GM12891 (cell line): ENCODE measurements at places on chromosomes 5 and 9.

DNA sequence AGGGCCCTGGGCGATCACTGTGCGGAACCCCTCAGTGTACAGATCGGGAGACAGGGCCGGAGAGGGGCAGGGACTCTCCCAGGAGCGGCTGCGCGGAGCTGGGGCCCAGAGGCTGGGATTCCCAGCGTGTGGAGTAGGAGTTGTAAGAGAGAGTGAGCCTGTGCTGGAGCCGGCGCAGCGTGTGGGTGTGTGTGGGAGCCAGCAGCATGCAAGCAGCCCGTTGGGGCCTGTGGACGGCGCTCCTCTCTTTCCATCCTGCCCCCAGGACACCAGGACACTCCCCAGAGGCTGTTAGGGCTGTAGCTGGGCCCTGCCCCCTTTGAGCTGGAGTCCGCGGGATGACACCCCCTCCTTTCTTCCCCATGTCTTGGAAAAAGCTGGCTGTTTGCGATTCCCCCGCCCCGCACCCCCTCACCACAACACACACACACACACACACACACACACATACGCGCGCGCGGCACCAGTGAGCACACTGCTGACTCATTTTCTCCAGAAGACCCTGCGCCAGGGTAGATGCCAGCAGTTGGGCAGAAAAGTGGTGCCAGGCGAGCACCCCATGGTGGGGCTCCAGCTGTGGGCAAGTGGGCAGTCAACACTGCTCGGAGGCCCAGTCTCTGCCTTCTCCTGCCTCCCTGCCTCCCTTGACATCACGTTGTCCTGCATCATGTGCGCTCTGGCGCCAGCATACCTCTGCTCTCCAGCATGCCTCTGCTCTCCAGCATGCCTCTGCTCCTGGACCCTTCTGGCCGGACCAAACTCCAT lies 1.5 kb downstream of the COL27A1 start:
- no peak for DNase-seq

GRCh38 chr9:116935149-116935897 lies 248.2 kb downstream of the TRIM32 start:
- DNase-seq, result no peak

DNA sequence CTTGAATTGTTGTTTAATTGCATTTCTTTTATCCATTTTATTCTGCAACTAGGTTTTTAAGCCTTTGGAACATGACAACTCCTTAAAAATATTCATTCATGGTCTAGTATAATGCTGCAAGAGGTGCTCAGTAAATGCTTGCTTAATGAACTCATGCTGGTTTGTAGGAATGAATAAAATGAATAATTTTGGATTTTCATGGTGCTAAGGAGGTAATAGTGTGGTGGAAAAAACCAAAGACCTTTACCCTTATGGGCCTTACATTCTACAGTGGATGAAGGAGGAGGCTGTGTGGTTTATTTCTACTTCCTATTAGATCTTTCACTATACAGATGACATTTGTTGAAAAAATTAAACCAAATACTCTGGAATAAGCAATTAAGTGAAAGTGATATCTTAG lies 43.4 kb downstream of the LRRTM2 start:
- no peak for DNase-seq

DNA sequence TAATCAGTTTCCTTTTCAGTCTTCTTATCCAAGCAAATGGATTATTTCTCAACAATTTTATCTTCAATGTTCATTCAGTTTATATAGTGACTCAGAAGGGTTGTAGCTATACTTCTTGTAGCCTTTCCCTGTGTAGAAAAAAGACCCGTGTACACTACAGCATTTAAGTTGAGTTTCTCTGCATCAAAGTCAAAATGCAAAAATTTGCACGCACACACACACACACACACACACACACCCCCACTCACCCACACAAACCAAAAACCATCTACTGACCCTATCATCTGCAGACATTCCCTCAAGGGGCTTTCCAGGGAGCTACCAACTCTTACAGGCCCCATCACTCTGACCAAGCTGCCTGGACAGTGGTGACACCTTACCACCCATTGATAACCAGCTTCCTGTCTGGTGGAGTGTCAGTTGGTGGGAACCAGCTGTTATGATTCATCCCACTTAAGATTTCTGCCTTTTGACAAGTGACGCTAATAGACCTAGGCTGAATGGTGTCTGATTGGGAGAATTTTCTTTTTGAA lies 12.2 kb upstream of the ELL2 start:
- DNase-seq, result no peak

DNA sequence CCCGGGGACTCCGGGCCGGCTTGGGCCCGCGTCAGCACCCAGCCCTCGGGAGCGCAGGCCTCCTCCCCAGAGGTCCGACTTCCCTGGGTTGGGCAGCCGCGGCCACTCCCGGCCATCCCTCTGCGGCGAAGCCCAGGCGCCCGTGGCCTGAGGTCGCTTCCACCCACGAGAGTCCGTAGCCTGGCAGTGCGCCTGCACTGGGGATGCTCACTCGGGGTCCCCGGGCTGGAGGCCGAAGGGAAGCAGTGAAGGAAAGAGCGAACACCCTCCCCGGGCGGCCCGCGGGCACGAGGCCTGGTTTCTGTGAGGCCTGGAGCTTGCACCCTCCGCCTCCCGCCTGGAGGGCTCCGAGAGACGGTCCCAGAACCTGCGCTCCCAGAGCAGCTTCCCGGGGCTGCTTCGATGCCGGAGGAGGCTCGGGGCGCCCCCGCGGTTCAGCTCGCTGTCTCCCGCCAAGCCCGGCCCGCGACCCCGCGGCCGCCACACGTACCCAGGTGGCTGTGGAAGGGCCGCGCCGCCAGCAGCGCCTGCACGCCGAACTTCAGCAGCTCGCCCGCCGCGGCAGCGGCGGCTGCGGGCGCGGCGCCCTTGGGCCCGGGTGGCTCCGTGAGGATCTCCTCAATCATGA lies 607 bp downstream of the BARX1 start:
- no peak for DNase-seq

GRCh38 chr9:126649477-126649876 lies 35.7 kb downstream of the LMX1B start:
- DNase-seq, result no peak

GRCh38 chr9:117400171-117400570 lies 14.7 kb downstream of the ASTN2 start:
- no peak for DNase-seq

DNA sequence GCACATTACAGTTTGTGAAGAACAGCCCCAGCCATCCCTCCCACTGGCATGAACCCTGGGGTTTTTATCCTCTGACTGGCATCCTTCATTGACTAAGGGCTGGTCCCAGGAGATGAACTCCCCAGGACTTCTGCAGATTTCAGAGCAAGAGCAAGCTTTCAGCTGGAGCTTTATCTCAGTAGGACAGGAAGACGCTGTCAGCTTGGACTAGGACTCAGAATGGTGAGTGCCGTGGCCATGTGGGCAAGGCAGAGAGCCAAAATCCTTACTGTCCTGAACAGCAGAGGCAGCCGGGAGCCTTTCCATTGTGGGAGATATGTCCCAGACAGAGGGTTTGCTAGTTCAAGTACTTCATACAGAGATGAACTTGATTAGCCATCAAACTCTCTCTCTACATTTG lies 3.2 kb upstream of the ACOT12 start:
- DNase-seq, result no peak

GRCh38 chr5:97098922-97099321 lies 43.5 kb downstream of the LIX1 start:
- DNase-seq, result no peak

DNA sequence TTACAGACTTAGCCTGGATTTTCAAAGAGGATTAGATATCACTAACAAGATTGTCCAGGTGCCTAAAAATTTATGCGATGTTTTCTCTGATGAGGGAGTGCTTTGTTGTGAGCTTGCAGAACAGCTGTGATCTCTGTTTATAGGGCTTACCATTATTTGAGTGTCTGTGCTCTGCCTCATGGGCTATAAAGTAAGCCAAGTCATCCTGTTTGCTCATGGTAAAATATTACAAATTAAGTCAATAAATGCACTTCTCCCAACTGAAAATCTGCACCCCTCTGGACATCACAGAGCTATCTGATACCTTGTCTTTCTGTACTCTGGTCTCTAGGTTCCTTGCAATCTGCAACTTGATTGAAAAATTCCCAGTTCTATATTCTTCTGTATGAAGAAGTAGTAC lies 293.4 kb upstream of the ACTBL2 start:
- DNase-seq, result no peak

GRCh38 chr9:79301085-79301484 lies 270.7 kb upstream of the TLE4 start:
- DNase-seq, result no peak

DNA sequence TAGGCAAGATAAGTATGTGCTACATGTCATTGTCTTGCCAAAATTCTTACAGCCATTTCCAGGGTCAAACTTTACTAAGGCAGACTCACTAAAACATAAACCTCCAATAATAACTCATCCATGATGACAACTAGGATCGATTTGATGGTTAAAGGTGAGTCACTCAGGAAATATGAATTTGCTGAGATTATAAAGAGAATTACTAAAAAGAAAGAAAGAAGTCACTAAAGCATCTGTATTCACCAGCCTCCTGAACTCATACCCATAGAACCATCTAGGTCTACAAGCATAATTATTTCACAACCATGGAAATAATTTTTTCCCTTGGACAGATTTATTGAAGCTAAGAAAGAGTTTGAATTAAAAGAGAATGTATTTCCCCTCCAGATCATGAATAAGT lies 258.6 kb downstream of the TLE1 start:
- no peak for DNase-seq

DNA sequence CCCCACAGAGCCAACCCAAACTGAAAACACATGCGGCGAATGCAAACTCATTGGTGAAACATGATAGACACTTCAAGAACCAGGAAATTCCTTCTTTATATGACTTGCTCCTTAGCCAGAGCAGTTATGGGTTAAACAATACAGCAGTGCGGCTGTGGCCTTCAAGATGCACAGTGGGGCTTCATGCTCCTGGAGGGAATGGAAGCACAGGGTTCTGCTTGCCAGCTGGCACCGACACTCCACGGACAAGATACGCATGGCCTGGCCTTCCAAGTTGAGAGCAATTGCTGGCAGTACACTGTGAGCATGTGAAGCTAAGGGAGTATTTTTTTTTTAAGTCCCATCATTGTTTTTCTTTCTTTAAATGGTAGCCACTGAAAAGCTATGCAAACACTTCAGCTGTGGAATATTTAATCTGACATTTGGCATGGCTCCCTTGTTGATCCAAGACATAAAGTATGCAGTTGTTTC lies 451.6 kb upstream of the CD180 start:
- no peak for DNase-seq

DNA sequence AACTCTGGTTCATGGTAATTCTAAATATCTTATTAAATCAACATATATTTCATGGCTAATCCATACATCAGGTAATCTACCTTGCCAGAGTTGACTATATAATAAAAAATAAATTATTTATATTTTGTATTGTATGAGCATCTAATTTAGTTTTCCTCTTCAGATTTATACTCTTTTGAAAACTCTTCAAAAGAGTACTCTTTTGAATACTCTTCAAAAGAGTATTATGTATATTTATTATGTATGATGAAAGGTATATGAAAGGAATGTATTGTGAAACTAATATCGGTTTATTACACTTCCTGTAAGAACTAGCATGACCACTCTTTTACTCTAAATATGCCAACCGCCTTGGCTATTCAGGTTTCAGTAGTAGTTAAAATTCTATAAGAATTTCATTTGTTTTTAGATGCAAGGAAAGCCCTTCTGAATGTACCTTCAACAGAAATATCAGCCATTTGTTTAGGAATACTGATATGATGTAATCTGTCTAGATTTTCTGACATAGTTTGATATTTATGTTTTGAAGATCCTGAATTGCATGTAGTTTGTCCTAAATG lies 178.7 kb downstream of the WDR70 start:
- DNase-seq, result no peak

- DNase-seq, result no peak
Measured at GRCh38 chr5:54296386-54296785, 14.0 kb downstream of the ARL15 start.

DNA sequence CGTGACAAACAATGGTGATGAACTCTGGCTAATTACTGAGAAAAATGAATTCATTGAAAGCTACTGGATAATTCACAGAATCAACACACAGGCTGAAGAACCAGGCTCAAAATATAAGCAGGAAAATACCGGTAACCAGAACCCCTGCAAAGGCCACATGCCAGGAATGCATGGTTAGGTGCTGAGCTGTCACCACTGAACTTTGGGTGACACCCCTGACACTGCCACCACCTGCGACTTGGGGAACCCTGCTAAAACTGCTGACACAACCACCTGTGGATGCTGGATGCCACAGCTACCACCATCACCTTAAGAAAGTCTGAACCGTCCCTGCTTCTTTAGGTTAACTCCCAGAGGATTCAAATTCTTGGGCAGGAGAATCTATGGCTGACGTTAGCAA lies 72.0 kb upstream of the NR4A3 start:
- no peak for DNase-seq

GRCh38 chr5:133404724-133405123 lies 207.6 kb downstream of the FSTL4 start:
- no peak for DNase-seq

- DNase-seq, result no peak
Measured at GRCh38 chr9:104269996-104270963, 176.2 kb downstream of the SMC2 start.
